Stimulated activated CD8-positive, alpha-beta memory T cell treated with anti-CD3 and anti-CD28 coated beads, Interleukin-7, amount 100 ng/mL, for 4 hours (primary cell): ENCODE measurements at places on chromosomes 4 and X.

- DNase-seq: no peak
Observed at GRCh38 chrX:124981420-124981819, 338.3 kb upstream of the TEX13C start.

DNA sequence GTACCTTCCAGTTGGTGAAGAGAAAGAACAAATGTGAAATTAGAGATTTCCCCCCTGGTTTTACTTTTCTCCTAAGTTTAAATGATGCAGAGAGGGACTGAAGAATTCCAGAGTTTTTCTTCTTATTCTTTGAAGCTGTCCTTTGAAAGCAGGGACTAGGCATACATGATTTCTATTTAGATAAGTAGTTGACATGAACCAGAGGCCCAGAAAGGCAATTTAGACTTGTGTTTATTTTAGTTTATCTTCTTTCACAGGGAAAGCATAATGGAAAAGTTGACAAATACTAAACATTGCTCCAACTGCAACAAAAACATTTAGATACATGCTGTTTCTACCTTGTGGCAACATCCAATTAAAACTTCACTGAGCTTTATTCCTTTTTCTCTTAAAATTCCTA, 32.0 kb downstream of the PTPN13 start:
- no peak for DNase-seq

DNA sequence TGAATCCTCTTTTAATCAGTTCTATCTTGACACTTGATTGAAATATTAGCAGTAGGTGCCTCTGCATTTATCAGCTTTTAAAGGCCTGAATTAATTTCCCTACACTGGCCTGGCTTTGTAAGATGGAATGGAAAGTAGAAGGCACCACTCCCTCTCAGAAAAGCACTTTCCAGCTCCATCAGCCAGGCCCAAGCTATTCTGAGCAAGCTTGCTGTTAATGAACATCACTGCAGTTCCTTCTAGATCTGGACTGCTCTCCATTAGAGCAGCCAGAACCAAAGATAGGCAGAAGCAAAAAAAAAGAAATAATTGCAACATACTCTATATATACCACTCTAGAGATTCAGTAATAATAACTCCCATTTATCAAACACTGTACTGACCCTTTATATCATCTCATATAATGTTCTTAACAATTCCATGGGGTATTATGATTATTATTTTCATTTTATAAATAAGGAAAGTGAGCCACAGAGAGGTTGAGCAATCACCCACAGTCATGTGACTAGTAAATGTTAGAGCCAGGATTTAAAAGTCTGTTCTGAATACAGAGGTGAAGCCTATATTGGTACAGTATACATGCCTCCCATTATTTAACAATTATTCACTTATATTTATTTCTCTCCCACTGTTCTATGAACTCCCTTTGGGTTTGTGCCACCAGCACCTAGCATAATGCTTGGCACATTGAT, 39.4 kb upstream of the GPC3 start:
- DNase-seq: no peak

DNA sequence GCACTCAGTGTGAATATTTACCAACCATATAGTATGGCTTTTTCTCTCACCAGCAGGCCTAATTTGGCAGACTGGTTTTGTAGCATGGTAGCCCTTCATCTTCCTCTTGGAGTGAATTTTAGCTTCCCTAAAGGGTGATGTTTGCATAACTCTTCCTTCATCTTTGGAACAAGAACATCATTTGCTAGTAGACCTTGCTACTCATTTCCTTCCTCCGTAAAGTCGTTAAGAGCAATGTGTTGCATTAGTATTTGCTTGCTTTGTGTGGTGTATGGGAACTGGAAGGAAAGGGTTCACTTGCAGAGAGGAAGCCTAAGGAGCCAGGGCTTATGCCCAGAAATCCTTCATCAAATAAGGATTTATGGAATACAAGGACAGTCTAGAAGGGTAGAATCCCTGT, 50.2 kb upstream of the PGRMC2 start:
- DNase-seq: no peak

DNA sequence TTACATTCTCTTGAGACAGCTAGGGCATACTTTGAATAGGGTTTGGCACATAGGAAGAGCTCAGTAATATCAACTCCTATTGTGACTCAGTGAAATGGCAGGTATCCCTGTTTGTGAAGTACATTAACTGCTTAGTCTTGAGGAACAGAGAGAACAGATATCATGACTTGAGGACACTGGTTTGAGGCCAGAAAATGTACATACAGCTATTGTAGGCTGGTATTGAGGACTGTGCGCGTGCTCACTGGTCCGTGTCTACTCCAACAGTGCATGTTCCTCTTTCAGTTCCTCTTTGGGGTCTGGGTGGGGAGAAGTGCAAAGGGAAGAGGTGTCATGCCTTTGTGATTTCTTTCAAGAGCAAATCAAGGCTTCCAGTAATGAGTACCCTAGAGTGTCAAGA, 34.6 kb upstream of the TBC1D9 start:
- DNase-seq: no peak

DNA sequence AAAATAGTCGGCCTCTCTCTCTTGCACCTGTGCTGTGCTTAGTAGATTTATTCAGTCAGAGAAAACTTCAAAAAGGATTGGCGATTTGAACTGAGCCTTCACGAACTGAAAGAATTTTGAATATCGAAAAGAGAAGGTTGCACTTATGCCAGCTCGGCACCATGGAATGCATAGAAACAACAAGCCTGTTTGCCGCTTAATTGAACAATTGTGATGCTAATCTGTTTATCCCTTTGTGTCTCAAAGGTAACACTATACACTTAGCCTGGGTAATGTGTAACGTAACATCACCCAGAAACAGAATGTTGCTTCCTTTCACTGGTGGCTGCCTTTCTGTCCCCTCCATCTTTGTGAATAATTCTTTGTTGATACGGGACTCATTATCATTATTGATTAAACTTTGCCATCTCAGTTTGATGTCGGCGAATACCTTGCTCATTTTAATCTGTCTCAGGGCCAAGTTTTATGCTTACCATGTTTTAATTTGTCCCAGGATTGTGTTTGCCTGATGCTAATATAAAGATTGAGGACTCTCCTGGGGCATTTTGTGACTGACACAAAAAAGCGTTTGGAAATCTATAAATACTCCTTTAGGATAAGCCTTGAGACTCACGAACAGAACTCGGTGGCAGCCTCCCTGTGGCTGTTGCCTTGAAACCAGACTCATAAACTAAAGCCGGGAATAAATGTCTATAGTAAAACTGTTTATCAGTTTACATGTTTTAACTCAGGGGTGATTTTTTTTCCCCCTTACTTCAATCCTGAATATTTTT, 400.5 kb downstream of the RAPGEF2 start:
- DNase-seq: no peak

- no peak for DNase-seq
Observed at GRCh38 chrX:119105826-119106225, 21.8 kb downstream of the KIAA1210 start.

GRCh38 chrX:12802741-12803140, 11.5 kb downstream of the PRPS2 start:
- no peak for DNase-seq

- no peak for DNase-seq
Observed at GRCh38 chr4:174381440-174381800, 97.7 kb downstream of the CEP44 start.

DNA sequence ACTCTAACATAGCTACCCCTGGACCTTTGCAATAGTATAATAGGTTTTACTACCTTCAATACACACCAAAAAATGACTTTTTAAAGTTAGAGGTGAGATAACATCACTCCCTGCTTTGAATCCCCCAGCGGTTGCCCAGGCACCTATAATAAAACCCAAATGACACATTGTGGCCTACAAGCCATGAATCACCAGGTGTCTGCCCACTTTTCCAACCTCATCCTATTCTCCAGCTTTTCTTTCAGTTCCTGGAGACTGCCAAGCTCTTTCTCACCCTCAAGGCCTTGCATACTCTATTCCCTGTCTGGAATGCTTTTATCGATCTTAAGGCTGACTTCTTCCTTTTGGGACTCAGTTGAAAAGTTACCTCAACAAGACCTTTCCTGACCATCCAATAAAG, 16.4 kb upstream of the PRSS48 start:
- DNase-seq: no peak

- DNase-seq: no peak
Observed at GRCh38 chr4:189071241-189071640, 869.4 kb upstream of the FRG1 start.

DNA sequence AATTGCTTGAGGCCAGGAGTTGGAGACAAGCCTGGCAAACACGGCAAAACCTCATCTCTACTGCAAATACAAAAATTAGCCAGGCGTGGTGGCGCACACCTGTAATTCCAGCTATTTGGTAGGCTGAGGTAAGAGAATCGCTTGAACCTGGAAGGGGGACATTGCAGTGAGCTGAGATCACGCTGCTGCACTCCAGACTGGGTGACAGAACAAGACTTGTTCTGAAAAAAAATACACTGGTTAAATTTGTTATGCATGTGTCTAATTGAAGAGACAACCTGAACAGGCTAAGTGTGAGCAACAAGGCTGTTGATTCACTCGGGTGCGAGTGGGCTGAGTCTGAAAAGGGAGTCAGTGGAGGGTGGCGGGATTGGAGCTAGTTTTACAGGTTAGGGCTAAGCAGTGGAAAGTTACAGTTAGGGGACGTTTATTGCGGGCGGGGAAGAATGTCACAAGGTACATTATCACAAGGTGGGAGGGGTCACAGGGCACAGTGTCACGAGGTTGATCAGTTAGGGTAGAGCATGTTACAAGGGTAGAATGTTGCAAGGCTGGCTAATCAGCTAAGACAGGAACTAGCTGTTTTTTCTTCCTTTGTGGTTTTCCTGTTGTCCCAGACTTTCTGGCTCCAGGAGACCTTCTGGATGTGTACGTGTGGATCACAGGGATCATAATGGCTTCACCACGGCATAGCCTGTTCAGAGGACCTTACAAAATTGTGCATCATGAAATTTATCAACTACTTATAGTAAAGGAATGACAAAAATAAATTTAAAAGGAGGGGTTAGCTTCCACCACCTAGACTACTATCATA, 115.8 kb downstream of the NAA11 start:
- DNase-seq: no peak

DNA sequence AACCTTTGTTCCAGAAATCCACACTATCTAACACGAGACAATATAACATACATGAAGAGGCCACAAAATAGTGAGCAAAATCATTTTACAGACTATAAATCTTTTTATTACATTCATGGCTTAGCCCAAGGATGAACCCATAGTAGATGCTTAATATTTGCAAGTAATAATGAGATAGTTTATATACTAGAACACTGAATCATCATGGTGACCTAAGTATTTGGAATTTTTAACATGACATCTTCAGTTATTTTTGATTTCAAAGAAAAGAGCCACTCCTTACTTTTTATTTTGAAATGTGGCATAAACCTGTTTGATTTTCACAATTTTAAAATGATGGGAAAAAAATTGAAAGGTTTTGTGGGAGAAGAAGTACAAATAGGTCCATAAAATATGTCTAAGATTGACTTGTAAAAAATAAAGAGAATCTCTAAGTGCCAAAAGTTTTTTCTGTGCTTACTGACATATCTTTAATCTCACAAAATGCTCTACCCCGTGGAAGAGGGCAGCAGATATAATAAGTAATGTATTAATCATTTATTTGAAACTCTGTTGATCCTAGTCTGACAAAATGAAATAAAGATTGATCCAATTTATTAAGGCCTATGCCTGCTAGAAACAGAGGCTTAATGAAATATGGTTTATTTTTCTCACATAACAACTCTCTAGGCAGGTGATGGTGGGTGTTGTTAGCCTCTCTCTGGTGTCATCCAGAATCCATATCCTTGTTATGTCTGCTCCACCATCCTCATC, 224.5 kb upstream of the CENPE start:
- DNase-seq: no peak

DNA sequence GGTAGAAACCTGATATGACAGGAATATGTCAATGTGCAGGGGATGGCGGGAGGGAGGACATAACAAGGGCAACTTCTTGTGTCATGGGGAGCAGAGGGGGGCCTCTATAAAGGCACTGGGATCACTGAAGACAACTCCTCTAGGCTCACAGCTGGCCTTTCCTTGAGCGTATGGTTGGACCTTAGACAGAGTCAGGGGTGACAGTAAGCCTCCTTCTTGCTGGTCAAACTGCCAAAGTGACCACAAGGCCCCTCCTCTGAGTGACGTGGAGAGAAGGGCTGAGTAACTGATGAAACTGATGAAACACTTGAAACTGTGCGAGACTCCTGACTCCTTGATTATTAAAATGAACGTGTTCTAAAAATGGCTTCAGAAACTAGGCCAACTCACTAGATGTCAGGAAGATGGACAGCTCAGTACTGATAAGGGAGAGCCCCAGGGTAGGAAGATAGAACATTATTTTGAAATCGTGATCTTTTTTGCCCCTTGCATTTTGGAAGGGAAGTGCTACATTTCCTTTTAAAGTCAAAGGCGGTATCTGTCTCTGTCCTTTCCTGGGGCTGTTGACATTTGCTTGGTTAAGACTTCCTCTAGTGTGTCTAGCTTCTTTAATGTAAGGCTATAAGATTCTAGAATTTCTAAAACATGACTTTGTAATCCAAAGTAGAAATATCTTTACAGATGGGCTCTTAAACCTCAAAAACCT, 1.6 kb downstream of the RAB33A start:
- no peak for DNase-seq

GRCh38 chrX:20015422-20015821, 24.6 kb upstream of the BCLAF3 start:
- no peak for DNase-seq

GRCh38 chr4:148235809-148236208, 206.4 kb downstream of the NR3C2 start:
- no peak for DNase-seq

- DNase-seq: no peak
Observed at GRCh38 chr4:90211174-90211573, 84.0 kb downstream of the CCSER1 start.

DNA sequence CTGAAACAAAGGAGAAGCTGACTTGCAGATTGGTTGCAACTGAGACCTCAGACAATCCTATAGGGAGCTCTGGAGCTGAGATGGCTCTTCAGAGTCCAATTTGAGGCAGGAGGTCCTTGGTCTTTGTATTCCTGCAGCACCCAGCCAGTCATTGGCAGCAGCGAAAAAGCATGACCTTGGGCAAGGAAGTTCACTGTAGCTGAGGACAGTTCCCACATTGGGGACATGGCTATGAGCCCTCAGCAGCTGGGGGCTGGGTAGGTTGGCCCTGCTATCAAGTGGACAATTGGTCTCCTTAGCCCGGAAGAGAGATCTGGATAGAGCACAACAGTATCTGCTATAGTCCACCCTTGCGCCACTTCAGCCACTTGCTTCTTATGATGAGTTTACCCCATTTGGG, 56.9 kb upstream of the ATP6AP2 start:
- DNase-seq: no peak

GRCh38 chr4:138051157-138051556, 191.0 kb downstream of the SLC7A11 start:
- no peak for DNase-seq

GRCh38 chr4:153060196-153060595, 124.1 kb downstream of the FHDC1 start:
- no peak for DNase-seq

GRCh38 chr4:105644257-105644656, 64.2 kb downstream of the INTS12 start:
- DNase-seq: no peak

- DNase-seq: no peak
Observed at GRCh38 chr4:25687773-25688172, 32.1 kb downstream of the SLC34A2 start.

GRCh38 chr4:100880011-100880410, 362.2 kb upstream of the EMCN start:
- no peak for DNase-seq

- DNase-seq: no peak
Observed at GRCh38 chrX:74171465-74171864, 132.5 kb upstream of the ZCCHC13 start.

GRCh38 chr4:39533541-39533940, 6.3 kb upstream of the UGDH start:
- DNase-seq: no peak
